ENCODE measurements at places on chromosomes 12 and 14.

GRCh38 chr14:49193332-49194065 lies 392.7 kb downstream of the RPS29 start:
- DNase-seq, result no peak

GRCh38 chr12:24776861-24777260 lies 172.0 kb downstream of the BCAT1 start:
- DNase-seq, result no peak

GRCh38 chr14:21023817-21024584 lies 860 bp downstream of the NDRG2 start:
- DNase-seq, result no peak

- peak; percentile 89 for DNase-seq
Measured at GRCh38 chr14:102088012-102088792, 1.4 kb upstream of the HSP90AA1 start.

All from KBM-7 (cell line).